ENCODE measurements at places on chromosomes 7 and 10.

- no peak for DNase-seq
Measured at GRCh38 chr7:20744954-20745446, 41.7 kb downstream of the SP8 start.

- no peak for DNase-seq
Measured at GRCh38 chr7:157690833-157691585, 354.2 kb downstream of the DNAJB6 start.

DNA sequence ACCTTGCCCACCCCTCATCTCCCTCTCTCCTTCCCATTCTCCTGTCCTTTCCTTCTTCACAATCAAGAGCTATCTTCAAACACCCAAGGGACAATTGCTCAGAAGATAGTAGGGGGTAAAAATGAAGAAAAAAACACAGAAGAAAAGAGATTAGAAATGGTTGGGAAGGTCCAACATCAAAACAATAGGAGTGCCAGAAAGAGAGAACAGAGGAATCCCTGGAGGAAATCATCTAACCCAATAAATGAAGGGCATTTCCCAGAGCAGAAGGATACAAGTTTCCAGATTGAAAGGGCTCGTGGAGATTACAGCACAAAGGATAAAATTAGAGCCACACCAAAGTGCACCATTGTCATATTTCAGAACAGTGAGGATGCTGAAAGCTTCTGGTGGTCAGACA, 145.6 kb downstream of the OAT start:
- DNase-seq = no peak

- DNase-seq = no peak
Measured at GRCh38 chr7:24346129-24346528, 62.1 kb downstream of the NPY start.

DNA sequence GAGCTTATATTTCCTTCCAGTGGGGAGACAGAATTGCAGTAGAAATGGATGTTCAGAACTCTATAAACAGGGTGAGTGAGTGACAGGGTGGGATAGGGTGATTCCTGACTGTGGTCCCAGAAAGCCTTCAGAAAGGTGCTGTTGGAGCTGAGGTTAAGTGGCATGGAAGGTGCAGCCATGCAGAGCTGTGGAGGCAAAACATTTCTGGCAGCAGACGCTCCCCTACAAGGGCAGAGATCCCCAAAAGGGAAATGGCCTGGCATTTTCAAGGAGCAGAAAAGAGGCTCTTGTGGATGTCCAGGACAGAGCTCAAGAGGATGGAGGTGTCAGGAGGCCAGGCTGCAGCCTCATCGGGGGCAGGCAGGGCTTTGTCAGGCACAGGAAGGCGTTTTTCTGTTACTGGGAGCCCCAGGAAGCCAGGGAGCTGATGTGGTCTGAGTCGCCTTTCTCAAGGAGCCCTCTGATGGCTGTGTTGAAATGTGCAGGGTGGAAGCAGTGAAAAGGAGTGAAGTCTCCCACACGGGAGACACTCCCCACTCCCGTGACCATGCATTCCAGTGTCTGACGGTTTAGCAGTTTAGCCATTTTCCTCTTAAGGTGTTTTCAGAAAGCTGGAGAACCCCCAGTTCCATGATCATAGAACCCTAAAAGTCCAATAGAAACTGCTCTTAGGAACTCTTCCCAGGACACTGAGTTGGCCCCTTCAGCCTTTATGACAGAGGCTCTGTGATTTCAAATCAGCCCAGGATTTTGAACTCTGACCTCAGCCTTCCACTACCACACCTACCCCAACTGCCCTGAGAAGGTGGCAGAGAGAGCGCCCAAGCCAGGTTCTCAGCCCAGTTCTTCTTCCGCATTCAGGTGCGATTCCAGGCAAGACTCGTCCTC, 96.2 kb downstream of the C10orf105 start:
- DNase-seq = no peak

- no peak for DNase-seq
Measured at GRCh38 chr10:103630156-103630555, 136.7 kb downstream of the NEURL1 start.

- no peak for DNase-seq
Measured at GRCh38 chr10:70432561-70433263, 8.8 kb downstream of the NODAL start.
